ENCODE measurements at places on chromosomes 7 and 10.
A peak's percentile ranks its signal among the peaks of the same experiment; 100 is the strongest.

- no peak for DNase-seq
These were observed 71.0 kb downstream of the CASD1 start for GRCh38 chr7:94580601-94581000.

- DNase-seq: no peak
These were observed 290.3 kb upstream of the NFE2L3 start for GRCh38 chr7:25861601-25862260.

DNA sequence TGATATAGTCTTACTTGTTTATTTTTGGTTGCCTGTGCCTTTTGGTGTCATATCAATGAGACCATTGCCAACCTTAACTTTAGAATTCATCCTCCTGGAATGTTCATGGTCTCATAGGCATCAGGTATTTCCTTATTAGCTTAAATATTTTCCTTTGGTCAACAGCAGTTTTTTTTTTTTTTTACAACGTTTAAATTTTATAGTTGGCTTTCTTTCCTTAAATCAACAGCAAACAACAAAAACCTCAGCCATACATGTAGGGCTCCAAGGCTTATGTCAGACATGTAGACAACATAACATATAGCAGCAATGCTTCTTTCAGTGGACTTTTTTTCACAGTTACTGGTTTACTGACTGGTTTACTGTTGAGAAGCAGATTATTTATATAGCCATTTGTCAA, 22.7 kb downstream of the ENTPD7 start:
- no peak for DNase-seq

- peak; percentile 85 for DNase-seq
These were observed 804 bp downstream of the C10orf95 start for GRCh38 chr10:102450374-102451104.

- DNase-seq: no peak
These were observed 103.0 kb downstream of the VOPP1 start for GRCh38 chr7:55469271-55469681.

DNA sequence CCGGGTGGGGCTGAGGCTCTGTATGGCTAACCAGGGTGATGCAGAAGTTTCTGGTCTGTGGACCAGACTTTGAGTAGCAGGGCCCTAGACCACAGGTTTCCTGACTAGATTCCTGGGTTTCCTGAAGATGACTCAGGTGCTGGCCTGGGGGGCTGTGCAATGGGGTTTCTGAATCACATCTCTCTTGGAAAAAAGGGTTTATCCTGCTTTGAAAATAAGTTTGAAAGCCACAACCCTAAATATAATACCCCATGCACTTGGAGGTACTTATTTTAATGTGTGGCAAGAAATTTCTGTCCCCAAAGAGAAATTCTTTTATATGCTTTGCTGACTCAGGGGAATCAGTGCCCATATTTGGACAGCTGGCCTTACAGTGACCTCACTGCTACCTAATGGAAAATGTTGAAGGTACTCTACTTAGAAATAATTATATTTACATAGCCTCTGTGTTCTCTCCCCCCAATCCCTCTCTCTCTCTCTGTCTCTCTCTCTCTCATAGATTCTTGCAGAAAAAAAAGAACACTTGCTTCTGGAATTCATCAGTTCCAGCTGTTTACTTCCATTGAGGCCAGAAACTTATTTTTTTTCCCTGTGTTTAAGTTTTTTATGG, 184.4 kb upstream of the LYZL2 start:
- DNase-seq: peak; percentile 6

GRCh38 chr7:29281782-29282541, 87.4 kb downstream of the CHN2 start:
- DNase-seq: no peak

- no peak for DNase-seq
These were observed 136.9 kb upstream of the MAGI2 start for GRCh38 chr7:79590391-79590790.

DNA sequence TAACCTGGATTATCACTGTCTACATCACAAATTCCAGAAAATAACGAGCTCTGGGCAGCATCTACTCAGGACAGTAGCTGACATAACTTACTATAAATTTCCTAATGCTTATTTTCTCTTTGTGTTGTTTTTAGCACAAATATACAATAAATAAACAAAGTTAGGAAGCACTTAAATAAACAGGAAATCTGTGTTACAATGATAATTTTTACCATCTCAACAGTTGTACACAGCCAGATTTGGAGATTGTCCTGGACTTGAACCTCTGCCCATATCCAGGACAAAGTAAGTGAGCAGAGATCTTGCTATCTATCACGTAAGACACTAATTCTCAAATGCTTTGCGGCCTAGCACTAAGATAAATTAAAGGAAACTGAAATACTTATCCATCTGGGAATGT, 48.7 kb downstream of the TSPAN12 start:
- DNase-seq: no peak

DNA sequence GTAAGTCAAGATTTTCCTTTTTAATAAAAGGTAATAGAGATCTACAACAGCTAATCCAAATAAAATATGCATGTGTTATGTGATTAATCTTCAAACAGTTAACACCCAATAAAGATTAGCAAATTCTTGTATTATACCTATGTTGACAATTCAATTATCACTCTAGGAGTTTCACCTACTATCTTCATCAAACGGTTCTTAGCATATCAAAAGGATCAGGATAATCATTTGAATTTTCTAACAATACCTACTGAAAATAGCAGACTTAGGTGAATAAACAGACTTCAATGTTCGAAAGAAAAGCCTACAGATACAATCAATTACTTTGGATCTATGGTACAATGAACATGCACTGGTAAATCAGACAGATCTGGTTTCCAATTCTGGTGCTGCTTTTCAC, 268.3 kb downstream of the CACNA2D1 start:
- DNase-seq: no peak

DNA sequence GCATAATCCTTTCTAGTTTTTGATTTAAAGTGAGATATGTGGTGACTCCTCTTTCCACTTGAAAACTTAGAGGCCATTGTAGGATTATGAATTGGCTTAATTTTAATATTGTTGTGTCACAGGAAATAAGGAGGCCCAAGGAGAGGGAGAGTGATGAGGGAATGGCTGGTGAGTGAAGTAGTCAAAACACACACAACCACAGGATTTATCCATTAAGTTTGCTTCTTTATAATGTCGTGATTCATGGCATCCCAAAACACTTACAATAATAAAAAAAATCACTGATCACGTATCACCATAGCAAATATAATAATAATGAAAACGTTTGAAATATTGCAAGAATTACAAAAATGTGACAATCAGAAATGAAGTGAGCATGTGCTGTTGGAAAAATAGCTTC, 1215.5 kb upstream of the LRRTM3 start:
- no peak for DNase-seq

GRCh38 chr7:40015790-40016296, 65.8 kb downstream of the CDK13 start:
- no peak for DNase-seq

DNA sequence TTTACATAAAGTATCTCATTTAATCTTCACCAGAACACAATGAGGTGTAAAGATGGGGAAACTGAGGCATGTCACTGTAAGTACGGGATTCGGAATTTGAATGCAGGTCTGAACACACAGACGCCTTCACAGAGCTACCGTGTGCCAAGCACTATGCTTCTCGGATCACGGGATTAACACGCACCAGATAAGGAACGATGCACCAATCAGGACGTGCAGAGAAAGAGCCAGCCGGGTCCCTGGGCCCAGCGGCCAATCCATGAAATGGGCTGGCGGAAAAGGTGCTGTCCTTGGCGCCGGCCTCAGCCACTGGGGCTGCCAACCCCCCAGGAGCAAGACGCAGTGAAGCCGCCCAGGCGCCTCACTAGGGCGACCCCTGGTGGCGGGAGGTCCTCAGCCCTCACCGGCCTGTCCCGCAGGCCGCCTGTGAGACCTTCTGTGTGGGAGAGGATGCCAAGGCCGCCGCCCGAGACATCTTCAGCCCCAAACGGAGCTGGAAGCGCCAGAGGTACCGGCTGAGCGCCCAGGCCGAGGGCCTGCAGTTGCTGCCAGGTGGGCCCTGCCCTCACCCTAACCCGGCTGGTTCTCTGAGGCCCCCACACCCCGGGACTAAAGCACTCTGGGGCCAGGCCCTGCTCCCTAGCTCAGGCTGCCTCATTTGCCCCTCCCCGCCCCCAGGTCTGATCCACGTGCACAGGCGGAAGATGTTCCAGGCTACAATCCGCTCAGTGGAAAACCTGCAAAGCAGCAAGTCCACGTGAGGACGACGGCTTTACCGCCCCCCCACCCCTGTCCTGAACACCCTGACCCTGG, 15.6 kb downstream of the ATG9B start:
- DNase-seq: no peak

- no peak for DNase-seq
These were observed 19.5 kb downstream of the CPVL start for GRCh38 chr7:29126804-29127203.

DNA sequence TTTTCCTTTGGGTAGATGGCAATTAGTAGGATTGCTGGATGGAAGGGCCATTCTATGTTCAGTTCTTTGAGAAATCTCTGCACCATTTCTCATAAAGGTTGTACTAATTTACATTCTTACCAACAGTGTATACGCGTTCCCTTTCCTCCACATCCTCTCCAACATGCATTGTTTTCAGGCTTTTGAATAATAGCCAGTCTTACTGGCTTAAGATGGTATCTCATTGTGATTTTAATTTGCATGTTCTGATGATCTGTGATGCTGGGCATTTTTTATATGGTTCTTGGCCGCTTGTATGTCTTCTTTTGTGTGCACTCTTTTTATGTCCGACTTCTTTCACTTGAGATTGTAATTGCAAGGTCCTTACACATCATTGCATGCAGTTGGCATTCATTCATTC, 11.7 kb downstream of the CLIP2 start:
- DNase-seq: no peak

GRCh38 chr7:47635091-47636080, 53.5 kb upstream of the TNS3 start:
- DNase-seq: peak; percentile 85

DNA sequence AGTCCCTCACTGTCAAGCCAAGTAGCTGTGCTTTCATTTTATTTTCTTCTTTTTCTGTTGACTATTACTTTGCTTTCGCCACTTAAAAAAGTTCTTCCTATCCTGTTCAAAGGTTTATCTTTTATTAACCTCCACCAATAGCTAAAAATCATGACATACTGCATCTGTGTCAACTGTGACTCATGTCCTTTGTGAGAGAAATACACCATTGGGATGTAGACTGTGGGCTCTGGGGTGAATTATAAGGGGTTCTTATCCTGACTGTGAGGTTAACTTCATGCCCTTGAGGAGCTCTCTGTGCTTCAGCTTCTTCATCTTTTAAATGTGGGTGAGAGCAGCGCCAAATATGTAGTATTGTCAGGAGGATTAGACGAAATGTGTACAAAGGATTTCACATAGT, 71.9 kb upstream of the ANKRD30A start:
- no peak for DNase-seq

DNA sequence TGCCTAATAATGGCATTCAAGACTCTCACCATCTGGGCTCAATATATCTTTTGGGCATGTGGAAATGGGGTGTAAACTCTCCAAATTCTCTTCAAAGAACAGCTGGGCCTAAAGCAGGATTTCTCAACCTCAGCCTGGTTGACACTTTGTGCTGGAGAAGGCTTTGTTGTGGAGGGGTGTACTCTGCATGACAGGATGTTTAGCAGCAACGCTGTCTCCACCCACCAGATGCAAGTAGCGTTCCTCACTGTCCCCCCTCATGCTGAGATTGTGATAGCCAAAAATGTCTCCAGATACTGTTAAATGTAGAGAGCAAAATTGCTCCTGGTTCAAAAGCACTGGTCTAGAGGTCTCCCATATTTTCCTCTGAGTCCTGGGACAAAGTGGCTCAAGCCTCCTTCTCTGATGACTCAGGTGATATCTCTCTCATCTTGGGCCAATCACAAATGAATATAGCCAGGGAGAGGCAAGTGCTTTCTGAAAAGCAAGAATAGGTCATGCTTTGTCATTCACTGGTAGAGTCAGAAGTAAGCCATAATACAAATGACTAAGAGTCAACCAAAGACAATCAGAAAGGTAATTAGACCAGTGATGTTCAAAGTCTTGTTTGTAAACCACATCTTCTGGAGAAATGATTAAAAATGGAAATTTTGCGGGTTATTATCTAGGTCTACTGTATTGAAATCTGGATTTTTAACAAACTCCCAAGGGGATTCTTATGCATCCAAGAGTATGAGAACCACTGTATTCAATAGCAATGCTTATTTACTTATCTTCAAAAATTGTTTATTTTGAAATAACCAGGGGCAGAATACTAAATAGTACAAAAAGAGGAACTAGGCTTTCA, 330.8 kb downstream of the PTEN start:
- DNase-seq: no peak

- peak; percentile 64 for DNase-seq
These were observed 3.2 kb downstream of the MAFK start for GRCh38 chr7:1533547-1534329.

DNA sequence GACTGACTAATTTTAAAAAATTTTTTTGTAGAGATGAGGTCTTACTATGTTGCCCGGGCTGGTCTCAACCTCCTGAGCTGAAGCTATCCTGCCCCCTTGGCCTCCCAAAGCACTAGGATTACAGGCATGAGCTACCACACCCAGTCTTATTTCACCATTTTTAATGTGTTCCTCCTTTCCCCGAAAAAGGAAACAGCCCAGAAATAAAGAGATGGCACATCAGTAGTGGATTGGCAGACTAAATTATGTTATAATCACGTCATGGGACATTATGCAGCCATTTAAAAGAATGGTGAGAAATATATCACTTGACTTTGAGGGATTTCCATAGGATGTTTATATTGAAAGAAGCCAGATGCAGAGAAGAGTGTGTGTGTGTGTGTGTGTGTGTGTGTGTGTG, 40.5 kb downstream of the CAPZA2 start:
- DNase-seq: no peak

DNA sequence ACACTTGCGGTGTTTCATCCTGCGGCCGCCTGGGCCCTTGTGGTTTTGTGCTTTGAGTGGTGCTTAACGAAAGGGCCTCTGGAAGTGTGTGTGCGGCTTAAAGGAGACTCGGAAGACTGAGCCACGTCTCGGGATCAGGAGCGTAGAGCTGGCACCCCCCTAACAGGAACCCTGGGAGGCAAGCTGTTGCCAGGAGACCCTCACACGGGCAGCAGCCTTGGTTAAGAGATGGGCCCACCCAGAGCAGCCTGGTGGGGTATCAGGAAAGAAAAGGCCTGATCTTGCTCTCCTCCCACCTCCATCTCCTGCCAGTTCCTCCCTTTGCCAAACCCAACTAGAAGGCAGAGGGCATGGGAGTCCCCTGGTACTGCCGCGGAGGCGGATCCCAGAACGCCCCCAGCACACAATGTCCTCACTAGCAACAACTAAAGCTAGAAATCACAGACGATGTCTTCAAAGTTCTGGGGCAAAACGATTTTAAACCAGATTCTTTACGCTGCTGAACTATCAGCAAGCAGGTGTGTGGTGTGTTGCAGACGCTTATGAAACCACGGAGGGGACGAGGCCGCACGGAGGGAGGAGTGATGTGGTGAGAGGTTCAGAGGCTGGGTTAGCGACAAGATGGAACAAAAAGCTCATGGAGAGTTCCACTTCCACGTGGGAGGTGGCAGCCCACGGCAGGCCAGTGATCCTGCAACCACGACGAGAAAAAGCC, 67.0 kb upstream of the INPP5A start:
- DNase-seq: no peak

Measured in tibial artery (tissue), 4 donors.